ENCODE measurements at places on chromosomes 7 and 10.

GRCh38 chr10:4062751-4063150 lies 277.7 kb upstream of the KLF6 start:
- DNase-seq, result no peak

DNA sequence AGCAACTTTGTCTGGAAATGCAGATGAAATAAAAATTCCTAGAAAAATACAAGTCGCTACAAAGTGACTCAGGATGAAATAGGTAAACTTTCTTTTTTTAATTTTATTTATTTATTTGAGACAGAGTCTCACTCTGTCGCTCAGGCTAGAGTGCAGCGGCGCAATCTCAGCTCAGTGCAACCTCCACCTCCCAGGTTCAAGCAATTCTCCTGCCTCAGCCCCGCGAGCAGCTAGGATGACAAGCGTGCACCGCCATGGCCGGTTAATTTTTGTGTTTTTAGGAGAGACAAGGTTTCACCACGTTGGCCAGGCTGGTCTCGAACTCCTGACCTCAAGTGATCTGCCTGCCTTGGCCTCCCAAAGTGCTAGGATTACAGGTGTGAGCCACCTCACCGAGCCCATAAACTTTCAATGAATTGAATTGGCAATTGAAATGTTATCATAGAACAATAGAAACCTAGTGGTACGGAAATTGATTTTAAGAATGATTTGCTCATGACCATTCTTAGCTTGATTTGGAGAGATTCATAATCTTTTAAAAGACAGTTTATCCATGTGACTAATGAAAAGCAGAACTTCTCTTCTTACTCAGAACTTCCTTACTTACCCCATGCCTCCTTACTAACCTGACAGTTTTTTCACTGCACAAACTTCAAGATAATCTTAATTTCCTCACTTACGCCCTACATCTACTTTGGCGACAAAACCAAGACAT lies 161.7 kb downstream of the FAM107B start:
- no peak for DNase-seq

DNA sequence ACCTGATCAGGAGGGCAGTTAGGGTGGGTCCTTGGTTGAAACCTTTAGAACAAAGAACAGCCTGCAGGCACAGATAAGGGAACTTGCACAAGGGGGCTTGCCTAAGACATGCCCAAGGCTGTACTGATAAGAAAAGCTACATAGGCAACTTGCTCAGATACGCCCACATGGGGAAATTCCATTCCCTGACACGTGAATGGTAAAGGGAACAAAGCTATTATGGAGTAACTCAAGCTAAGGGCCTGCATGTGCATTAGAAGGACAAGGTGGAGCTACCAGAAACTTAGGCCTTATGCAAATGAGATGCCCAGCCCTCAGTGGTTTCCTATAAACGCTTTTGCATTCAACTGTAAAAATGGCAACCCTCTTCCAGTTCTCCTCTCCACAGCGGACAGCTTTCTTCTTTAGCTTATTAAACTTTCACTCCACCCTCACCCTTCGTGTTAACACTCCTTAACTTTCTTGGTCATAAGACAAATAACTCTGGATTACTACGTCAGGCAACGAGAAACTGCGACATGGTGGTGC lies 1192.1 kb upstream of the CELF2 start:
- no peak for DNase-seq

DNA sequence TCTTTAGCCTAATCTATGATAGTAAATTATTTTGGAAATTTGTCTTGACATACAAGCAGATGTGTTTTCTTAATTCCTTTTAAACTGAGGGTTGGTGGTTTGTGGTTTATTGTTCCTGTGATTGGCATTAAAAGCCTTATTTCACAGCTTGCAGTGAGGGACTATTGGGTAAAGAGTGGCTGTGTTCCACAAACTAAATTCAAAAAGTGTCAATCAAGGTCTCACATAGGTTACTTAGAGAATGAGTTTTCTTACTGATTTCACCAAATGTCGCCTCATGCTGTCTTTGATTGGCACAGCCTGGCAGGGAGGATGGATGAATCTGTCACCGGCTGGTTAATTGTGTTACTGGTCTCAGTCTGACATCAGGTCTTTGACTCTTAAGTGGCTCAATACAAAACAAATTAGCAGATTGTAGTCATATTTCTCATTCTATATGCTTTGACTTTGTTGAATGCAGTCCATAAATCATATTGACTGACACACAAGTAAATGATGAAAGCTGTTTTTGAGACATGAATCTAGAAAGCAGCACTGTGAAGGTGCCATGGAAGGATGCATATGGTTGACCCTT lies 66.8 kb upstream of the CYP26C1 start:
- peak; percentile 59 for DNase-seq

DNA sequence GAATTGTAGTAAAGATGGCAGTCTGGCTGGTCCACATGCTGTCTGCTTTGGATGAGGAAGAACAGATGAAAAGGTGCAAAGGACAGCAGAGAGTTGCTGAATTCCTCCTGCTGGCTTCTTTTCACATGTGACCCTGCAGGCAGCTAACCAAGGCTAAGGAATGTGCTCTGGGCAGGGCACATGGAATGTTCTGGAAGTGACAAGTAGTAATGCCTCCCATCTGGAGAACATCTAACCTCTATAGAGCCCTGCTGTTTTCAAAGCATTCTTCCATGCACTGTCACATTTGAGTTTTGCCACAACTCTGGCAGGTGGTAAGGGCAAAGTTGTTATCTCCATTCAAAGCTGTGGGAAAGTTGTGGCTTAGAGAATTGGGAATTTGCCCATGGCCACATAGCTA lies 208.8 kb downstream of the STK31 start:
- no peak for DNase-seq

- peak; percentile 49 for DNase-seq
These were observed 48.4 kb upstream of the GTF2IRD1 start for GRCh38 chr7:74405191-74405898.

- DNase-seq, result no peak
These were observed 77.8 kb downstream of the JAZF1 start for GRCh38 chr7:28102797-28103196.

GRCh38 chr10:76974017-76974691 lies 663.5 kb downstream of the KCNMA1 start:
- peak; percentile 18 for DNase-seq

DNA sequence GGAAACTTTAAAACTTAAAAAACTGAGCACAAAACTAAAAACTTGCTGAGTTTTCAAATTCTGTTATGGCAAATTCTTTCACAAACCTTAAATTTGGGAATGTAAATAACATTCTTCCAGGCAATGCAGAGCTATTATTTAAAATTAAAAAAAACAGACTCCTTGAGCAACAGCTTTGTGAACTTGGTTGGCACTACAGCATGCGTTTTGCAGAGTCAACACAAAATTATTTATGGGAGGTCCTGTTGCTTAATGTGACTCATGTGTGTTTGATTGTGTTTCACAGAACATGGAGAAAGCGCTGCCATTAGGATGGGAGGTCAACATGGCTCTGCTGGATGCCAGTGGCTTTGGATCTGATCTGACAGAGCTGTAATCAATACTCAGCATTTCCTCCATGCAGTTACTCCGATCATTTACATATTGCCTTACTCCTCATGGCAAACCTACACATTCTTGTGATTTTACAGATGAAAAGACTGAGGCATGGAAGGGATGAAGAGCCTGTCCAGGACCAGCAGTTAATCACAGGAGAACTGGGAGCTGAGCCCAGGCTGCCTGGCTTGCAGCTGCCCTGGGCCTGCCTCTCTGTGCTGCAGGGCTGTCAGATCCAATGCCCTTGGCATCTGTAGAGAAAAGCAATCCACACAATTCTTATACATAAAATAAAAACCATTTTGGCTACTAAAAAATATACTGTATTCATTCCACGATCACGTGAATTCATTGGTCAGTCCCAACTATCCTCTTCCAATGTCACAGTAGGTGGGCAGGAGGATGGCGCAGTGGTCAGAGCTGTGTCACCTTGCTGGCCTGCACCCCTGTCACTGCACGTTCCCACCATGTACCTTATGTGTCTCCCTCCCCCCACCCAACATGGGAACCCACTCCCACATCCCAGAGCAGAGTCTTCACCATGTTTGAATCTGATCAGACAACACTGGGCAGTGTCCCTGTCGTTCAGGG lies 200.9 kb downstream of the CXCL12 start:
- no peak for DNase-seq

DNA sequence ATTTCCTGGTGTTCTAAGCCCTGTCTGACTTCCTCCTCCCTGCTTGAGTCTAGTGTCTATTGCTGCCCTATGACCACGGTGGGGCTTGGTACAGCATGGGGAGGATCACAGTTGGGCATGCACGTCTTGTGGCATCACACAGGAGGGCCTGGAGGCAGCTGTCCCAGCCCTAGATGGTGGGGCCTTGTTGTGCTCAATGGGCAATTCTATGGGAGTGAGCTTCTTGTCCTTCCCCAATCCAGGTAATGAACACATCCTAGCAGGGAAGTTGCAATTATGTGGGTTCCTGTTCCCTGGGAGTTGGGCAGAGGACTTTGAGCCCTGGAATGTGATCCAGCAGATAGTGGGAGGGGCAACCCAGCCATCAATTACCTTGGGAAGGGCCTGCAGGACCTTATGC lies 10.8 kb upstream of the FAM3C start:
- DNase-seq, result no peak

- no peak for DNase-seq
These were observed 363.7 kb downstream of the CALN1 start for GRCh38 chr7:72048420-72048819.

GRCh38 chr10:33154590-33154989 lies 179.9 kb downstream of the NRP1 start:
- DNase-seq, result no peak

GRCh38 chr10:60400366-60400765 lies 10.7 kb upstream of the ANK3 start:
- no peak for DNase-seq

DNA sequence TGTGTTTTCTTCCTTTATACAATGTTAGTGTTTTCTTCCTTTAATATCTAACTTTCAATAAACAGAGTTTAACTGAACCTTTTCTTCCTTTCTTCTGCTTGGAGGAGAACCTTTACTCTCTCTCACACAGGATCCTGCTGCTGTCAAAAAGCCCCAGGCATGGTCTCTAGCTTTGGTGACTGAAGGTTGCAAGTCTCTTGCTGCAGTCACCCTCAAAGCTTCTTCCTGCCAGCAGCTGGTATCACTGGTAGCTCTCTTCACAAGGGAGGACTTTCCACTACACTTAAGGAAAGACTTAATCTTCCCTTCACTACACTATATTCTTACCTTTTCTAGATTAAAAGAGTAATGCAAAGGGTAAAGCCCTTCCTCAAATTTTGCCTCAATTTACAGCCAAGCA lies 153.4 kb downstream of the SGMS1 start:
- peak; percentile 3 for DNase-seq

GRCh38 chr10:58998924-58999713 lies 177.3 kb upstream of the PHYHIPL start:
- DNase-seq, result no peak

- DNase-seq, result no peak
These were observed 366.0 kb upstream of the SHH start for GRCh38 chr7:156178214-156178613.

DNA sequence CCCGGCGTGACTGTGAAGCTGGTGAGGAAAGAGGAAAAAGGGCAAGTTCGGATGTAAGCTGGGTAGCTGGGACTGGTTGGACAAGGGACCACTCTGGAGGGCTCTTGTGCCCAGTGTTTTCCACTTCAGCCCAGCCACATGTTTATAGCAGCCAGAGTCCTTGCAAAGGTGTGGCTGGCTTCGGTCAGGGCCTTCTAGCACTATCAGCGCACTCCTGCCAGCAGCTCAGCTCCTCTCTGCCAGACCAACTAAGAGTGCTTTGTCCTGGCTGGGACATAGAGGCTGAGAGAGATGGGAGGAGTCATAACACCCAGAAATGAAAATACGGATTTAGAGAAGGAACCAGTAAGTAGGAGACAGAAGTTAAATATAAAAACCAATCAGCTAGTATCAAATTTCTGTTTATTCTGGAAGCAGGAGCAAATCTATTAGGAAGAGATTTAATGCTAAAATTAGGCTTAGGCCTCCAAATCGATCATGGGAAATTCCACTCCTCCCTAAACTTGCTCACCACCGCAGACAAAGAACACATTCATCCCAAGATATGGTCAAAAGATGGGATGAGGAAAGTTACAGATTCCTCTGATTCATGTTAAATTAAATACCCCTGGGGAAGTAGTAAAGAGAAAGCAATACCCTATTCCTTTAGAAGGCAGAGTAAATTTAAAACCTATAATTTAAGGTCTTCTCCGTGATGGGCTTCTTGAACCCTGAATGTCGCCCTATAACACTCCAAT lies 135.0 kb downstream of the RALA start:
- DNase-seq, result no peak

- DNase-seq, result no peak
These were observed 428.3 kb downstream of the TNS3 start for GRCh38 chr7:47153576-47153975.

GRCh38 chr7:43141091-43141490 lies 28.6 kb downstream of the HECW1 start:
- DNase-seq, result peak; percentile 15

Measured in A673 (cell line).